ENCODE measurements at places on chromosomes 2 and 18. TPM values are rescaled to one million over a fixed set of nuclear protein-coding genes. Genes with fewer than 3 reads are reported as not detected.

DNA sequence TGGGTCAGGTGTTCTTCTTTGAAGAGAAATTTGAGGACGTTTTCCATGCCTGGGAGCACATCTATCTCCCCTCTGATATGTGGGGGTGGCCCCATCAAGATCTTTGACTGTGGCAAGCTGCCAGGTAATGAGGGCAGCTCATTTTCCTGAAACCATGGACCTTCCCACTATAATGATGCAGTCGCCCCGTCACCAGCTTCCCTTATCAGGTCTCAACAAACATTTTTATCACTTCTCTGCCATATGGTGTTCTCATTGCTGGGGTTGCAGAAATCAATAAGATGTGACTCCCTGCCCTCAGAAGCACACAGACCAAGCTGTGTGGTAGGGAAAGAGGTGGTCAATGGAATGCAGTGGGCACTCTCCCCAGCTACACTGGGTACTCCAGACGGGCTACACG is 48.4 kb upstream of the B3GNT7 start:
- no peak for DNase-seq

- DNase-seq = no peak
These were observed 15.3 kb downstream of the CNOT11 start for GRCh38 chr2:101267671-101268656.

DNA sequence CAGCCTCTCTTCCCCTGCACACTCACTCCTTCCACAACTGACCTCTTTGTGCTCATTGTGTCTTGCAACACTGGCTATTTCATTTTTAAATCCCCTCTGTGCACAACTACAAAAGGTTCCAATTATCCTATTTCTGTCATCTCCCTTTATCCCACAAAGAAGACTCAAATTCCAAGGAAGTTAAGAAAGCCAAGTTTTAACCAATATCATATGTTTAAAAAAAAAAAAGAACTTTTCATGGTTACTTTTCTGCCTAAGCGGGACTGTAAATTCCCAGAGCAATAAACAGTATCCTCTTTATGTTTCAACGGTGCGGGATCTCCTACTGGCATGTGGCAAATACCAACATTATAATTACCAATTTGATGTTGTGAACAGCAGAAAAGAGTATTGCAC is 83.8 kb downstream of the DOCK10 start:
- no peak for DNase-seq

- no peak for DNase-seq
These were observed 156.2 kb upstream of the PARD3B start for GRCh38 chr2:204389120-204389519.

- peak; percentile 60 for DNase-seq
These were observed 46.0 kb downstream of the CYP27C1 start for GRCh38 chr2:127174136-127174535.

DNA sequence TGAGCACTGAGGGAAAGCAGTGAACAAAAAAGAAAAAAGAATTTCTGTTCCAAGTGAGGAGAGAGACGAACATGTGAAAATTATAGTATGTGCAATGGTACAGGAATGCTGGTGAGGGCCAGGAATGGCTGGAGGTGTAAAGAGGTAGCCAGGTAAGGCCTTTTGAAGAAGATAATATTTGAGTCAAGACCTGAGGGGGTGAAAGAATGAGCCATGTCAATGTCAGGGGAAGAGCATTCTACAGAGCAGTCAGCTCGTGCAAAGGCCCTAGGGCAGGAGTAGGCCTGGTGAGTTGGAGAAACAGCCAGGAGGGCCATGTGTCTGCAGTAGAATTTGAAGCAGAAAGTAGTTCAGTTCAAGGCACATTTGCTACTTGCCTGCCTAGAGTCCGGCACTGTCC is 12.4 kb upstream of the RPL31 start:
- DNase-seq = no peak

- DNase-seq = peak; percentile 98
These were observed at the start of gene CYP20A1 for GRCh38 chr2:203238704-203239526. Gene CYP20A1 (plus strand): TSS chr2:203239018. CDS start chr2:203239063, 45 bp downstream.

DNA sequence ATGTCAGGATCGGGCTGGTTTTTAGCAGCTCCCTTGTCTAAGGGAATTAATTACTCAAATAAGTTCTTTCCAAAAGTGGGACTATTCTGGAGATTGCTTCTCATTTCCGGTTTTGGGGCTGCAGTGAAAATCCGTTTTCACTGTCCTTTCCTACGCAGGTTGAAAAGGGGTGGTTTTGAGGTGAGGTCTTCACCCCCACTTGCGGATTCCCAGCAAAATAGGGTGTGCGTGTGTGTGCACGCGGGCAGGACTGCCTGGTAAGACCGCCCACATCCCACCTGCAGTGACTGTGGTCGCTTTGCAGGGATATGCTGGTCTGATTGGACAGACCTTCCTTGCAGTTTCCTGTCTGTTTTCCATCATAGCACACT is 472 bp upstream of the PLEKHM3 start:
- no peak for DNase-seq

GRCh38 chr2:7835693-7836680 is 845.9 kb upstream of the ID2 start:
- DNase-seq = no peak

GRCh38 chr2:79630972-79631557 is 118.2 kb downstream of the CTNNA2 start:
- DNase-seq = no peak

GRCh38 chr2:200756618-200757321 is 54.9 kb upstream of the BZW1 start:
- DNase-seq = no peak

DNA sequence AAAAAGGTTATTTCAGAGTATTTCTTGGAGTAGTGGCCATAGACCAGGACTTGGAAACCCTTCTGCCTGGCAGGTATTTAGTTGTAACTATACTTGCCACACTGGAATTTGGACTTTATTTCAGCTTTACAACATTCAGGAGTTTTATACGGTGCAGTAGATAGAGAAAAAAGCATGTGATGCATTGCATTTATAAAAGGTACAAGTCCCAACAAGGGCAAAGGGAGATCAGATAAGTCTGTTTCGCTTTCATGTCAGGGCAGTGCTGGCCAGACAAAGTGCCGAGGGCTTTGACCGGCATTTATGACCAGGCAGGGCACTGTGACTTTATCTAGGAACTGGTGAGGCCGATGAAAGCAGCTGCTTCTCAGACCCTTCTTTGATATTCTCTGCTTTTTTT is 145.4 kb downstream of the RTN4 start:
- DNase-seq = no peak

TRIB2 gene
- total RNA-seq = 49.9 TPM

TBC1D8 gene
- 52.3 TPM for total RNA-seq

RGPD4 gene
- 0.19 TPM for total RNA-seq

PLB1 gene
- total RNA-seq = 2.0 TPM

EVX2 gene
- total RNA-seq = not detected

SERPINB13 gene
- total RNA-seq = not detected

CGREF1 gene
- total RNA-seq = 0.48 TPM

ARHGAP28 gene
- 2.1 TPM for total RNA-seq

HOXD10 gene
- total RNA-seq = 0.16 TPM

TXNDC2 gene
- total RNA-seq = not detected

MYO7B gene
- total RNA-seq = 0.78 TPM

VSNL1 gene
- total RNA-seq = 42.7 TPM

TTN gene
- total RNA-seq = 4,176 TPM
